Hematopoietic multipotent progenitor cell treated with erythropoietin and hydrocortisone succinate and interleukin-3 and kit ligand, for 4 days (in vitro differentiated cells): ENCODE measurements at places on chromosomes 2 and 18.

- no peak for DNase-seq
Measured at GRCh38 chr2:60819936-60820335, 61.4 kb upstream of the REL start.

- no peak for DNase-seq
Measured at GRCh38 chr2:72092111-72092510, 55.6 kb downstream of the CYP26B1 start.

- no peak for DNase-seq
Measured at GRCh38 chr18:31040686-31041270, 1.8 kb downstream of the DSC3 start.

DNA sequence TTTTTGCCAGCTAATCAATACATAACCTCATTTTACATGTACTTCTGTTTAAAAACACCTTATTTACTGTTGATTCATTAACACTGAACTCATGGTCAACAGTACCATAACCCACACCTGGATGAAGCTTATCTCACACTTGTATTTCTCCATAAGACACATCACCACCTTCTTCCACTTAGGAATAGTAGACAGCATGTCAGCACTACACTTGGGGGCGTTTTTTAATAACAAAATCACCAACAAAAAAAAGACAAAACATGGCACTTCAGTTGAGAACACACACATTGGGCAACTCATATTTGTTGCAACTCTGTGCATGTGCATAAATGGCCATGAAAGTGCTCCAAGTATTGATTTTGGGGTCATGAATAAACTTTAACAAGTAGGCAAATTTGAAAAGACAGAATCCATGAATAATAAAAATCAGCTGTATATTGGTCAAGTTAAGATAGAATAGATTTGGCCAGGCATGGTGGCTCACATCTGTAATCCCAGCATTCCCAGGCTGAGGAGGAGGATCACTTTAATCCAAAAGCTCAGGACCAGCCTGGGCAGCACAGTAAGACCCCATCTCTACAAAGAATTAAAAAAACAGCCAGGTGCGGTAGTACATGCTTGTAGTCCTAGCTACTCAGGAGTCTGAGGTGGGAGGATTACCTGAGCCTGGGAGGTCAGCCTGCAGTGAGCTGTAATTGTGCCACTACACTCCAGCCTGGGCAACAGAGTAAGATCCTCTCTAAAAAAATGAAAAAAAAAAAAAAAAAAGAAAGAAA is 84.4 kb upstream of the SRD5A2 start:
- DNase-seq: no peak

DNA sequence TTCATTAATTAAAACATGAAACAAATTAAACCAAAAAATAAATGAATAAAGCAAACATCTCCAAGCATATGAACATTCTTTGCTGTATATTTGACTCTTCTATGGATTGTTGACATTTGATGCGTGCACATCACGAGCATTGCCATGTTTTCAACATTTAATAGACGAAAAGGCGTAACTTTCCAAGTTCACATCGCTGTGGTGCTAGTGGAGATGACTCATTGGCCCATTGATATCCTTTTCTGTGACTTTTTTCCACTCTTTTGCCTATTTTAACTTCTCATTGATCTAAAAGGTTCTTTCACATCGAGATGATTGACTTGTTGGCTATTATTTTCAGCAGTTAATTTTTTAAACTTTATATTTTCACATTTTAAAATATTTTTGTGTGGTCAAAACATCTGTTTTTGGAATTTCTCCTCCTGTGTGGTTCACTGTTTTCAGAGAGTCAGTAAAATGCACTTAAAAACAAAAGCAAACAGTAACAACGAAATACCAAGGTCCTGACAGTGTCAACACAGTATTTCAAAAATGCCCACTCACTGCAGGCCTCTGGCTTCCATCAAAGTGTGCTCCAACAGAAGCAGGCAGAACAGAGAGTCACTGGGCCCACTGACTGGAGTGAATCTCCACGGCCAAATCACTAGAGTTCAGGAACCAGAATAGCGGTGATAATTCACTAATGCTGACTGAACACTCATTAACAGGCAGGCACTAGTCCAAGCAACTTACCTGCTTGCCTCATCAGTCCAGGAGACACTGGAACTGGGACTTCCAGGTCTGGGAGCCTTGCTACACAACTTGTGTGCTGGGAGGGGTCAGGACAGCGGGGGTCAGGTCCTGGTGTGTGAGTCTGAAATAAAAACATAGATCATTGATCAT is 372.2 kb upstream of the SMIM21 start:
- DNase-seq: no peak

GRCh38 chr2:170056900-170057299 is 121.0 kb upstream of the MYO3B start:
- DNase-seq: no peak

GRCh38 chr2:239271882-239272281 is 128.9 kb downstream of the HDAC4 start:
- no peak for DNase-seq

GRCh38 chr2:9394816-9395215 is 28.5 kb downstream of the ITGB1BP1 start:
- no peak for DNase-seq

- peak; percentile 66 for DNase-seq
Measured at GRCh38 chr18:77098029-77098428, 34.6 kb downstream of the MBP start.

- DNase-seq: peak; percentile 88
Measured at GRCh38 chr2:105179469-105180372, 61.8 kb upstream of the GPR45 start.

GRCh38 chr2:129337076-129337475 is 642.4 kb upstream of the RAB6C start:
- no peak for DNase-seq

- no peak for DNase-seq
Measured at GRCh38 chr2:145016711-145017110, 496.8 kb upstream of the ZEB2 start.

DNA sequence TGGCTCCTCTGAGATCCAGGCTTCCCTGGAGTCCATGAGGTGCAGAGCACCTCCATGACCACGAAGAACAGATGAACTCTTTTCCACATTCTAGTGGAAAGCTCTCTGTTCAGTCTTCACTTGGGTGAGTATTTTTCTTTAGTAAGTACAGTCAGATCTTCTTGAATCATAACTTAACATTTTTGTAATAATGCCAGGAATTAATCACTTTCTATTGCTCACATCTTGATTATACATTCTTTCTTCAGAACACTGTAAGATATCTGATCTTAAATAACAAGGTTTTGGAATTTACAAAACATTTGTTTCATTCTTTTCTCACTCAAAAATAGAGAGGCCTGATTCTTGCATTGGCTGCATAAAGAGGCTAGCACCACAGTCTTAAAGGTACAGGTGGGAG is 45.4 kb upstream of the RND3 start:
- DNase-seq: no peak

DNA sequence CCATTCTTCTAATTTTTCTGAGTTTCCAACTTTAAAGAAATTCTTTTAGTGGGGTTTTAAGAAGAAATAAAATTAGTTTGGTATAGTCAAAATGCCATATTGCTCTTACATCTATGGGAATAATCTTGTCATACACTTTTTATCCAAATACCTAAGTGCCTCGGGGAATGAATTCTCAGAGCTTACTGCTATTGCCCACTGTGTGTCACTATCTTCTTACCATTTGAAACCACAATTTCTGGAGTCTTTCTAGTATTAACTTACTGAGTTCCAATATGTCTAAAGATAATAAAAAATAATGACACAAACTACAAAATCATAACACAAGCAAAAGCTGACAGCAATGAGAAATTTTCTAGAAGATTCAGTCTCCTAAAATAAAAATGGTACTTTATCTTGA is 23.7 kb upstream of the DNAH6 start:
- peak; percentile 10 for DNase-seq

DNA sequence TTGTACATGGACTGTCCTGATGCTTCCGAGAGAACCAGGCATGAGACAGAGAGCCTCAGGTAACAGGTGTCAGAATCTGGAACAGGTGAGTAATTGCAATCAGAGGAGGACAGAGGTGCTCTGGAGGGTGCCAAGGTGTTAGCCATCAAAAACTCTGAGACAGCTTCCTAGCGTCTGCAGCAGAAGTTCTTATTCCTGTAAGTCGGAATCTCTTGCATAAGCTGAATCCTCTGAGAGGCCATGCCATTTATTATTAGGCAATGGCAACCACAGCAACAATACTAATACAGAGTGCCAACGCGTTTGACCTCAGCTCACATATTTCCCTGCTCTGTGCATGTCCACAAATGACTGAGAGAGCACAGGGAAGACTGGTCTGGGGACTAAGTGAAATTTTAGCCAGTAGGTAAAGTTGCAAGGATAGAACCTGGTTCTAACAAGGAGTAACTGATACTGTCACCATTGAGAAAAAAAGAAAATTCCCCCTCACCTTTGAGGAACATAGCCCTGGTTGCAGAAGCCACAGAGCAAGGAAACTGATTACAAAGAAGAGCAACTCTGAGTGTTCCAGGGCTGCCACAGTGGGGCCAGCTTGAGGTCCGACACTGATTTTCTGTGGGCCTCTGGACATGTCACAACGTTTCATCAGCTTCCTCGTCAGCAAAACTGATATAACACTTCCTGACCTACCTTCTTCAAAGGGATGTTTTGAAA is 55.1 kb upstream of the ACSL3 start:
- no peak for DNase-seq

DNA sequence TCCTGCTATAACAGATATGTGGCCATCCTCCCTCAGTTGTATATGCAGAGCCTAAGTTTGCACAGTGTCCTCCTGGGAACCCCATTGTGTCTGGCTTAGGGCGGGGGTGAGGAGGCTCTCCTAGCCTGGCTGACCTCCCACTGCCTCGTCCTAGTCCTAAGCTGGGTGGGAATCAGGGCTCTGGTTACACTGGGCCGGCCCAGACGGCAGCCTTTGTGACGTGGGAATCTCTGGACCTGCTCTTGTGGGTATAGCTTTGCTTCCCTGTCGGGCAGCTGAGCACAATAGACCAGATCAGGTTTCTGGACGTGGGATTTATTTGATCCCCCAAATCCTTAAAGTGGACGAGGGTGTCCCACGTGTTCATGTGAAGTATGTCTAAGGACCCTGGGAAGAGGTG is 2.9 kb downstream of the ACKR3 start:
- DNase-seq: no peak

GRCh38 chr18:56146565-56146964 is 491.8 kb downstream of the TXNL1 start:
- DNase-seq: no peak

DNA sequence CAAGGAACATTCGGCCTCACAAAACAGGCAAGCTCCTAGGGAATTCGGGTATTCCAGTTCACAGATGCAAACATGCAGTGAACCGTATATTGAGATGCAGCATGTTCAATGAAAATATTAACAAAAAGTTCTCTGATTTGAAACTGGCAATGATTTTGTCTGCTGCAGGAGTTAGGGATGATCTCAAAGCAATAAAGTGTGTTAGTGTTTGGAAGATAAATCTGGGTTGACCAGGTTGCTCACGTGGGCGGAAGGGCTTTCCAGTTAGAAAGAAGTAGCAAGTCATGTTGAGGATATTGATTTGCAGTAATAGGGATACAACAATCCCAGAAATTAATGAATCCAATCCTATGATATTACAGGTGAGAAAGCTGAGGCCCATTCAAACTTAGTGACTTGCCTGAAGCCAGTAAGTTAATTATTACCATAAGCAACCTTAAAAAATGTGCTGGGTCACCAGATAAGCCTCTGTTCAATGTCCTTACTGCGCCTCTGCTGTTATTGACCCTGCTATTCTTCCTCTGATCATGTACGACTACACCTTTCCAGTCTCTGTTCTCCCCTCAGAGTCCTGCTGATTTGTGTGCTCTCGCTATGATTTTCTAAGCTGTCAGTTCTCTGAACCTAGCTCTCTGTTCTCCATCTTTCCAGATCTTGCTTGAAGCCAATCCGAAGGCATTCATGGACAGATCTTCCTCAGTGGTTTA is 370.8 kb downstream of the DSEL start:
- no peak for DNase-seq

DNA sequence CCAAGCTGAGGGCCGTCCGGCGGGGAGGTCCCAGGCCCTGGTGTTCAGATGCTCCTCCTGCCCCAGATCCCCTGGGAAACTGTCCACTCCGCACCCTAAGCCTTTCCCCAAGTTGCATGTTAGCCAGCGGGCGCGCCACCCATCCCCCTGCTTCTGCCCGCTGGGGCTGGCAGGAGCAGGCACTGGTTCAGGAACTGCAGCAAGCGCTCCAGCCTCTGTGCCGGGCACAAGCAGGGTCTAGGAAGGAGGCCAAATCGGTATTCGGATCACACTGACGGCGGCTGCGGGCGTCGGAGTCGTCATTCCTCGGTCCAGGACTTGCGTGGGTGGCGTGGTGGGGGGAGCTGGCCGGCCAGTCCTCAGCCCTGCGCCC is 53.7 kb downstream of the FAM168B start:
- no peak for DNase-seq

DNA sequence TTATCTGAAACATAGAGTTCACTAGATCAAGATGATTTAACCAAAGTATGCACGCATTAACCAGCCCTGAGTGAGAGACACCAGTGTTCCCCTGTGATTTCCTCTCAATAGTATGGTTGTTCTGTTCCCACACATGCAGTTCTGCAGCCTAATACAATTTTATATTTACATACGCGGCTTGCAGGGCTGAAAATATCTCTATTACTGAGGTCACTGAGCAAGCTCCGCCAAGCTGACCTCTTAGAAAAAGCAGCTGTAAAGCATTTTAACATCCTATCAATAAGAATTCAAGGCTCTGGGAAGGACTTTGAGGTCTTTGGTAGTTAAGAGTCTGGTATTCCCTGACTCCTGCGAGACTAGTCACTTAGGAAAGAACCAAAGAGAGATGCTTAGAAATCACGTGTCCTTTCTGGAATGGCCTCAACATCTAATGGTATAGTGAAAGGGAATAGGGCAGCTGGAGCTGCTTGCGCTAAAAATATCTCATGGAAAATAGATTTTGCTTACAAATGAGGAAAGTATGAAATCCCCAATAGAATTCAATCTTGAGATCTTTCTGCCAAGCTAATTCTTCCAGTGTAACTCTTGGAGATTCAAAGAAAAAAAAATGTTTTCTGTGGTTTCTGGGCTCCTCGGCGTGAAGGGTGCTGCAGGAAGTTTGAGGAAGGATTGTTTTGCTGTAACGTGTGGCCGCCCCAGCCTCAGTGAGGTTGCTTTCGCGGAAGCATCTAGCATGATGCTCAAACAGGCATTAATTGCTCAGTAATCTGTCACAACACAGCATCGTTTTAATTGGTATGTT is 59.2 kb downstream of the DOCK10 start:
- peak; percentile 40 for DNase-seq
